Cardiac muscle cell (in vitro differentiated cells and primary cell): ENCODE measurements at places on chromosomes 3 and 15. TPM values are rescaled to one million over a fixed set of nuclear protein-coding genes. Genes with fewer than 3 reads are reported as not detected.

- no peak for DNase-seq
- H3K27me3 ChIP-seq = no peaks in the 10 kb centered on the region
- no peaks in the 10 kb centered on the region for H3K4me1 ChIP-seq
- H3K27ac ChIP-seq = peak overlapping the region; percentile 53
- peaks cover 22% of the 10 kb centered on the region for H3K36me3 ChIP-seq
- no peak overlapping the region for H3K4me3 ChIP-seq
These were observed 347 bp upstream of the C3orf62 start for GRCh38 chr3:49277383-49277775.

DNA sequence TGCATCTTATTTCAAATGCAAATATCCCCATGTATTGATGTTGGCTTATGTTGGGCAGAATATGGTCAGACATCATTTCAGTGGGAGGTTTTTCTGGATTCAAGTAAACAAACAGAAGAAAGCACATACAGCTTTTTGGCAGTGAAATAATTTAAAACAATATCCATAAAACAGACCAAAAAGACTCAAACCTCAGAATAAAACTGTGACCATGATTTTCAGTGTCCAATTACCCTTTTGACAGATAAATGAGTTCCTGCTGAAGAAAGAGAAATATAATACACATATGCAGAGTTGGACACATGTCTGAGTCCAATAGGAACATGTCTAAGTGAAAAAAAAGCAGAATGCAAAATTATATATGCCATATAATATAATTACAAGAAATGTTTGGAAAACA, 39.1 kb downstream of the PXK start:
- no peaks in the 10 kb centered on the region for H3K4me1 ChIP-seq
- DNase-seq = no peak

DNA sequence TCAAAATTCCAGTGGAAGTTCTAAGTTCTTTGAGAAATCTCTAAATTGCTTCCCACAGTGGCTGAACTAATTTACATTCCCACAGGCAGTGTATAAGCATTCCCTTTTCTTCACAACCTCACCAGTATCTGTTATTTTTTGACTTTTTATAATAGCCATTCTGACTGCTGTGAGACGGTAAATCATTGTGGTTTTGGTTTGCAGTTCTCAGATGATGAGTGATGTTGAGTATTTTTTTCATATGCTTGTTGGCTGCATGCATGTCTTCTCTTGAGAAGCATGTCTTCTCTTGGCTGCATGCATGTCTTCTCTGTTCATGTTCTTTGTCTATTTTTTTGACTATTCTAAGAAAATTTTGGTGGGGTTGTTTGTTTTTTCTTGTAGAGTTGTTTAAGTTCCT, 499.6 kb upstream of the CCDC54 start:
- no peak overlapping the region for H3K27ac ChIP-seq
- DNase-seq = no peak
- H3K4me3 ChIP-seq = no peak overlapping the region
- H3K36me3 ChIP-seq = no peaks in the 10 kb centered on the region
- H3K27me3 ChIP-seq = no peaks in the 10 kb centered on the region

DNA sequence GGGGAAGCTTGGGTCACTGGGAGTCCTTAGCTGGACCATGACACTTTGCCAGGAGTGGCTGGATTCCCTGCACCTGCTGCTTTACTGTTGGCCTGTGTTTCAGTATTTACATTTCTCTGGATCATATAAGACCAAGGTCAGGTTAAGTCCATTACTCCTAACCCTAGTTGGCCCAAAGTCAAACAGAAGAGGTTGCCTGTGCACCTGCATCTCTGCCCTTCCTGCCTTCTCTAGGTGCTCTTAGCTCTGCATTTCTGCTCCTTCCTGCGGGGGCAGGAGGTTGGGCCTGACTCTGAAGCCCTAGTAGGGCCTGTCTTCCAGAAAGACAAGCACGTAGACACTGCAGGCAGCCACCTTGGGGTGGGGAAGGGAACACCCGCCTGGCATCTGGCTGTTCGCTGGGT, 124.3 kb downstream of the RPLP1 start:
- no peak overlapping the region for H3K27ac ChIP-seq
- no peak for DNase-seq
- no peaks in the 10 kb centered on the region for H3K36me3 ChIP-seq
- H3K4me3 ChIP-seq = no peak overlapping the region
- H3K4me1 ChIP-seq = no peaks in the 10 kb centered on the region
- H3K27me3 ChIP-seq = peaks cover 53% of the 10 kb centered on the region

- DNase-seq = no peak
- H3K27ac ChIP-seq = no peak overlapping the region
- no peaks in the 10 kb centered on the region for H3K36me3 ChIP-seq
These were observed 12.2 kb upstream of the SLC7A14 start for GRCh38 chr3:170598091-170598502.

DNA sequence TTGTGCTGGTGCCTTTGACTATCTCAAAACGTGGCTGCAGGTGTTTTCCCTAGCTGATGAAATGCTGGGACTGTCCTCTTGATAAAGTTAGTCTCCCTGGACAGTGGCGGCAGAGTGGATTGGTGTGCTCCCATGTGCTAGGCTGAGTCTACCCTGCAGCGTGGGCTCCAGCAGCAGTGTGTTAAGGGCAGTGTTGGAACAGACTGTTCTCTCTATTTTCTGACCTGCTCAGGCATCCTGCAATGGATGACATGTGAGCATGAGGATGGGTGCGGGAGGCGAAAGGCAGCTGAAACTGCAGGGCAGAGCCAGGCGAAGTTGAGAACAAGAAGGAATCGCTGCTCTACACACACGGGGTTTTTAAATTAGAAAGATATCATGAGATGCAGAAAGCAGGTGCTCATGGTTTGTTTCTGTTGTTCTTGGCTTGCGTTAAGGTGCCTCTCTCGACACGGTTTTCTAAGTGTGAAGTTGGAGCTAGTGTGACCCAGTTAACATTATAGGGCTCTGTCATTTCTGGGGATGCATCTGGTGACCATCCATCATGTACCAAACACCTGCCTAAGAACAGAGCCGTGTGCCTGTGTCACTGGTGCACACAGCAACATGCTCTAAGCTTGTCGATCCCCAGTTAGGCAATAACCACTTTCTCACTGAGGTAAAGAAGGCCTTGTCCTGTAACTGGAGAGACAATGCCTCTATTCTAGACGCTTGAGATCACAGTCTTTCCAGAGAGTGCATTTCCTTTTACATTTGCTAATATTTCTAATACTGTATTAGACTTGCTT, 44.3 kb downstream of the SLCO3A1 start:
- DNase-seq = no peak
- H3K4me1 ChIP-seq = peaks cover 27% of the 10 kb centered on the region
- no peaks in the 10 kb centered on the region for H3K36me3 ChIP-seq
- H3K4me3 ChIP-seq = no peak overlapping the region
- no peaks in the 10 kb centered on the region for H3K27me3 ChIP-seq

DNA sequence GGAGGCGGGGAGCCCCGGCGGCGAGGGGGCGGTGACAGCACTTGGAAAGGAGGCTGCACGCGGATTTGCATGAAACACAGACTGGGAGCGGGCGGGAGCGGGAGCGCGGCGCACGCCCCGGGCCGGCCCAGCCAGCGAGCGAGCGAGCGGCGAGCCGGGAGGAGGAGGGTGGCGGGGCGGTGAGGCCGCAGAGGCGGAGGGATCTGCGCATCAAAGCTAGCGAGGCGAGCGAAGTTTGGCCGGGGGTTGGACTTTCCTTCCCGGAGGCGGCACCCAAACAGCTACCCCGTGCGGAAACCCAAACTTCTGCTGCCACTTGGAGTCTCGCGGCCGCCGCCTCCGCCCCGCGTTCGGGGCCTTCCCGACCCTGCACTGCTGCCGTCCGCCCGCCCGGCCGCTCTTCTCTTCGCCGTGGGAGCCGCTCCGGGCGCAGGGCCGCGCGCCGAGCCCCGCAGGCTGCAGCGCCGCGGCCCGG, at the start of gene SMAD3:
Gene SMAD3 (plus strand): TSS at position 72 of the 475 bp plus-strand sequence. CDS start 553 bp downstream, outside the sequence.
- H3K4me3 ChIP-seq = peak within 1 kb of the TSS; percentile 66
- H3K27me3 ChIP-seq = peaks cover 5% of the 10 kb centered on the region
- peak within 1 kb of the TSS; percentile 93 for H3K27ac ChIP-seq
- H3K36me3 ChIP-seq = no peaks in the 10 kb centered on the region
- H3K4me1 ChIP-seq = peaks cover 40% of the 10 kb centered on the region
- peak; percentile 93 for DNase-seq

GOLGA8J gene
- not detected in 2 replicates for total RNA-seq

- H3K4me3 ChIP-seq = no peak overlapping the region
- no peak for DNase-seq
- H3K27ac ChIP-seq = no peak overlapping the region
- H3K36me3 ChIP-seq = no peaks in the 10 kb centered on the region
These were observed 4.2 kb downstream of the TEX264 start for GRCh38 chr3:51675201-51675611.

GRCh38 chr15:78976691-78977090, 31.8 kb upstream of the CTSH start:
- H3K4me3 ChIP-seq = no peak overlapping the region
- no peaks in the 10 kb centered on the region for H3K27me3 ChIP-seq
- DNase-seq = no peak
- H3K4me1 ChIP-seq = no peaks in the 10 kb centered on the region
- H3K27ac ChIP-seq = no peak overlapping the region
- H3K36me3 ChIP-seq = no peaks in the 10 kb centered on the region

CCDC54 gene
- total RNA-seq = not detected in 2 replicates

- DNase-seq = no peak
- H3K27ac ChIP-seq = no peak overlapping the region
- no peaks in the 10 kb centered on the region for H3K27me3 ChIP-seq
- H3K36me3 ChIP-seq = no peaks in the 10 kb centered on the region
- no peak overlapping the region for H3K4me3 ChIP-seq
These were observed 14.4 kb downstream of the THOC7 start for GRCh38 chr3:63849175-63849574.

DNA sequence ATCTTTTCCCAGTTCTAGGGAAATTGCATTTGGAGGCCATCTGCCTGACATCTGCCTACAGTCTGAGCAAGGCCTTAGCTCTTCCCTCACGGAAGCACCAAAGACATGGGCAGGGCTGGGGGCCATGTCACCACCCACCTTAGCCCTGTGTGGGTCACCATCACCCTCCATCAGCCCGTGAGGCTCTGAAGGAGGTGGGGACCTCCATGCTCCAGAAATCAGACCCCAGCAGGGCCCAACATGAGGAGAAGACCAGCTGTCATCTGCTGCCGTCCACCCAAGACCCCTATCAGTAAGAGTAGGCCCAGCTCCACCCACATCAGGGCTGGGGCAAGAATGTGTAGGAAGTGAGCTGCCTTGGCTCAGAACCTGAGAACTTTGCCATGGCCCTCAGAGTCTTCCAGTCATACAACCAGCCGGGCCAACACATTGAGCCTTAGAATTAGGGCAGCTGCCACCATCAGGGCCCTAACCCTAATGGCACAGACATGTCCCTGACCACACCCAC, 1.9 kb downstream of the TMIE start:
- no peak for DNase-seq
- H3K27ac ChIP-seq = no peak overlapping the region
- H3K36me3 ChIP-seq = no peaks in the 10 kb centered on the region
- peaks cover 15% of the 10 kb centered on the region for H3K4me1 ChIP-seq
- peaks cover 12% of the 10 kb centered on the region for H3K27me3 ChIP-seq

DNA sequence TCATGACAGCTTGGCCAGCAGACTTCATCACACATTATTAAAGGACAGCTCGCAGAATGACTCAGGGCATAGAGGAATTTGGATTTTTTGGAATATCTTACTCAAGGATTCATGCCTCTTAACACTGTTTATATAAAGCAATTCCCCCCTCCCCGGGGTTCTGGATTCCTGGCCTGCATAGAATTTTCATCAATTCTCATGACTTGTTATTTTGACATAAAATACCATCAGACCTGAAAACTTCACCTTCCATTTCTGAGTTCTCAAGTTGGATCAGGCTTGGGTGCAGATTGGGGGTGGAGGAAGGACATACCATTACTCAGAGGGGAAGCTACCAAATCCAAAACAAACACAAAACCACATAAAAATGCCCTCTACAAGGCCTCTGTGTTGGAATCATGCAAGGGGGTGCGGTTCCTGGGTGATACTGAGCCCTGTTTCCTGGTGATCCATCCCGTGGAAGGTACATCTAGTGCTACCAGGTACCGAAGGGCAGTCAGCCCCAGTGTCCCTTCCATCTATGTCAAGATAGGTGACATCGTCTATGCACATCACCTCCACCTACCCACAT, 95.3 kb downstream of the DAPK2 start:
- no peak overlapping the region for H3K4me3 ChIP-seq
- no peaks in the 10 kb centered on the region for H3K27me3 ChIP-seq
- H3K4me1 ChIP-seq = no peaks in the 10 kb centered on the region
- no peak overlapping the region for H3K27ac ChIP-seq
- H3K36me3 ChIP-seq = no peaks in the 10 kb centered on the region
- DNase-seq = no peak
